ENCODE measurements at places on chromosomes 1 and 21.
A peak's percentile ranks its signal among the peaks of the same experiment; 100 is the strongest.

DNA sequence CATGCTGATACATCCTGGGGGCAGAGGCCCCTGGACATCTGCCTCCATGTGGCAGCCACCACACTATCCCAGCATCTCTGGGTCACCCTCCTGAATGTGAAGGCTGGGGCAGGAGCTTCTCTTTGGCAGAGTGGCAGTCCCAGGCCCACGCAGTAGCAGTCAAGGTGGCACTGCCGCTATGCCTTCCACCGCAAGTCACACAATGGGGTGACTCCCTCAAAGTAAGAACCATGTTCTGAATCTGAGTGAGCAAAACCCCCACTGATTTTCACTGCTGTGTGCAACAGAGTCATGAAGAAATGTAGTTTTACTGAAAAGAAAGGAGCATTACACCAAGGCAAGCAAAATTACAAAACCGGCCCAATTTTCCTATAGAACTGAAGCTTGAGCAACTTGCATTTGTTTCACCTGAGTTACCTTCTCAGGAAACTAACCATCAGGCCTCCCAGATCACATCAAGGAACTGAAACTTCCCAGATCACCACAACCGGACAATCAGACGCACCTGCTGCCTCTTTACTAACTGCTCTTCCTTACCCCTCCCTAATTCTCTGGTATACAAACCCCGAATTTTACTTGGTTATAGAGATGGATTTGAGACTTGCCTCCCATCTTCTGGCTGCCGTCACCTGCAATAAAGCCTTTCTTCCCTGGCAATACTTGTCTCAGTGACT is 102.6 kb downstream of the PCP4 start:
- DNase-seq, result no peak

- DNase-seq, result peak; percentile 11
Measured at GRCh38 chr1:119885903-119886783, 10.2 kb downstream of the ADAM30 start.

- no peak for DNase-seq
Measured at GRCh38 chr1:84298684-84299535, 2.6 kb upstream of the SAMD13 start.

DNA sequence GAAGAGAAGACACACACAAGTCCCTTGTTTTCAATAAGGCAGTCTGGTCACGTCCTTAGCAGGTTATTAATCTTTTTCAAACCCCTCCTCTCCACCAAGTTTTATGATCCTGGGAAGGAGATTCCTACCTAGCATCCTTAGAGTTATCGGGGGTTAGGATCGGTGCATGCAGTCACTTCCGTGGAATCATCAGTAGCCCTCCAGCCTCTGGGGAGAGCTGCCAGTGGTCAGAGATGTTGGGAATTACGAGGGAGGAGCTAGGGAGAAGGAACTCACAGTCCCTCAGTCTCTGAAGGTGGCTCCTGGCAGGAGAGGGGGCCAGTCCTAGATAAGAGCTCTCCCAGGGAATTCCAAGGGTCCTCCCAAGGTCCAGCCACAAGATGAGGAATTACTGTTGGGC is 57.7 kb upstream of the ATP5PO start:
- no peak for DNase-seq

GRCh38 chr1:98668733-98669132 is 7.2 kb downstream of the SNX7 start:
- no peak for DNase-seq

DNA sequence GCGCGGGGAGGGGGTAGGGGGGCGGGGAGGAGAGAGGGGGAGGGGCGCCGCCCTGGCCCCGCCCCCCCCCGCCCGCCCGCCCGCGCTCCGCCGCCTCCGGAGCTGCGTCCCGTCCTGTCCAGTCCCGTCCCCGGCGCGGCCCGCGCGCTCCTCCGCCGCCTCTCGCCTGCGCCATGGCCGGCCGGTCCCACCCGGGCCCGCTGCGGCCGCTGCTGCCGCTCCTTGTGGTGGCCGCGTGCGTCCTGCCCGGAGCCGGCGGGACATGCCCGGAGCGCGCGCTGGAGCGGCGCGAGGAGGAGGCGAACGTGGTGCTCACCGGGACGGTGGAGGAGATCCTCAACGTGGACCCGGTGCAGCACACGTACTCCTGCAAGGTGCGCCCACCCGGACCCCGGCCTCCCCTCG is at the start of gene AGRN:
Gene AGRN (plus strand): TSS at position 121 of the 405 bp plus-strand sequence. CDS start 53 bp downstream, at position 174.
- DNase-seq, result no peak

- DNase-seq, result no peak
Measured at GRCh38 chr1:165905853-165906252, 78.4 kb downstream of the UCK2 start.

DNA sequence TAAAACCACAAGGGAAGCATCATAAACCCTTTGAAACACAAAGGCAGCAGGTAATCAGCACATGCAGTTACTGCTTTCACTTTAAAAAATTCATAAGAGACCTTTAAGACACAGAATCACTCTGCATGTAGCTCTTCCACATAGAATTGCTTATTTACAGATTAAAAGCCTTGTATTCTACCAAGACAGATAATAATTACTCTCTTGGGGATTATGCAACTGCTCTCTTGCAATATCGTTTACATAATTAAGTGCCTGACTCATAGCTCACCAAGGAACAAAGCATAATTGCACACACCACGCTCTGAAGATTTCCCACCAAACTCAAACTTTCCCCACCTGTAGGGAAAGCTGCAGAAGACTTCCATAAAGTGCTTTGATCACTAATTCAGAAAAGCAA is 87.9 kb downstream of the VAV3 start:
- DNase-seq, result no peak

All from stimulated activated CD4-positive, alpha-beta T cell treated with anti-CD3 and anti-CD28 coated beads, TNF-alpha, amount 100 ng/mL, for 4 hours (primary cell).